GM04503 (cell line): ENCODE measurements at places on chromosomes 3 and 15.

DNA sequence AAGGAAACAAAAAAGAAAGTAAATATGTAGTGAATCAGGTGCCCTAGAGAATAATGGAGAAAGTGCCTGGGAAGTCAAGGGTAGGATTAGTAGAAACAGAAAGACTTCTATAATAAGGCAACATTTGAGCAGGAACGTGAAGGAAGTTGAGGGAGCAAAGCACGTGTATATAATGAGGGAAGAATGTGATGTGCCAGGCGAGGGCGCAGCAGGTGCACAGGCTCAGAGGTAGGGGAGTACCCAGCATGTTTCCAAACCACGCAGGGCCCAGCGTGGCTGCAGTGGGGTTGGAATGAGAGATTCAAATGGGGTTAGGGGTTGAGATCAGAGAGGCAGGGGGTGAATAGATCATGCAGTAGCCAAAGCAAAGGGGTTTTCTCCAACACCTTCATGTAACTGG, 91.9 kb upstream of the VGLL4 start:
- no peak for DNase-seq

- no peak for DNase-seq
Measured at GRCh38 chr3:183212096-183212495, 41.0 kb upstream of the B3GNT5 start.

DNA sequence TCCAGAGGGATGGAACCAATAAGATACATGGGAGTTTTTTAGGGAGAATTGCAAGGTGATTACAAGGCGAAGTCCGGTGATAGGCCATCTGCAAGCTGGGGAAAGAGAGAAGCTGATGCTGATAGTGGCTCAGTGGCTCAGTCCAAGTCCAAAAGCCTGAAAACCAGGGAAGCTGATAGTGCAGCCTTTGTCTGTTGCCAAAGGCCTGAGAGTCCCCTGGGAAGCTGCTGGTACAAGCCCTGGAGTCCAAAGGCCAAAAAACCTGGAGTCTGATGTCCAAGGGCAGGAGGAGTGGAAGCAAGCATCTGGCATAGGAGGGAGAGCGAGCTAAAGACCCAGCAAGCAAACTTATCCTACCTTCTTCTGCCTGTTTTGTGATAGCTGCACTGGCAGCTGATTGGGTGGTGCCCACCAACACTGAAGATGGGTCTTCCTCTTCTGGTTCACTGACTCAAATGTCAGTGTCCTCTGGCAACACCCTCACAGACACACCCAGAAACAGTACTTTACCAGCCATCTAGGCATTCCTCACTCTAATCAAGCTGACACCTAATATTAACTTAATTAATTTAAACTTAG, 16.7 kb downstream of the TFG start:
- DNase-seq = no peak

DNA sequence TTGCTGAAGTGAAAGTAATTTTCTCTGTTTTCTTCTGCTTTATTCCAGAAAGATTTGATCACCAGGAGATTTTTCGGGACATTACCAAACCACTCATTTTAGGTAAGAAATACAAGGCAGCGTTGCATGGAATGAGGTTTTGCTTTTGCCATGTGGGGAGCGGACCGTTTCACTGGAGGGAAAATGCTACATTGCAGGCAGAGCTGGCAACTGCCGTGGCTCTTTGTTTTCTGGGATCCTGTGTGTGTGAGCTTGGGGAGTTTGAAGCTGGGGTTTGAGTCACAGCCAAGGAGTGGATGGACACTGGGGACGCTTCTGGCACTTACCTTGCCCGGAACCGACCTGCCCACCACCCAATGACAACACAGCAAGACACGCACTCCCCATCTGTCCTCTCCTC, 109.9 kb downstream of the APBA2 start:
- DNase-seq = no peak

DNA sequence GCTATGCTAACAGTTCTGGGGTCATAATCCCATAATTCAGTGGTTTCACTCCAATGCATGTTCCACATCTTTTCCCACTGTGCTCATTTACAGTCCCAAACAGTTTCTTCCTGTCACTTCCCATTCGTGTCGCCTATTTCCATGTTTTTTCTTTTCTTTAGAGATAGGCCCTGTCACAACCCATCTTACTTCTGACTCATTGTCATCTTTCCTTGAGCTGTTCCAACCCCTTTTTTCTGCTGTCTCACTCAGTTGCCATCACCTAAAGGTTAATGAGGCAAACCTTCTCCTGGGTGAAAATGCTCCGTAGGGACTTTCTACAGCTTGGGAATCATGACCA, 814.5 kb downstream of the VGLL3 start:
- no peak for DNase-seq

DNA sequence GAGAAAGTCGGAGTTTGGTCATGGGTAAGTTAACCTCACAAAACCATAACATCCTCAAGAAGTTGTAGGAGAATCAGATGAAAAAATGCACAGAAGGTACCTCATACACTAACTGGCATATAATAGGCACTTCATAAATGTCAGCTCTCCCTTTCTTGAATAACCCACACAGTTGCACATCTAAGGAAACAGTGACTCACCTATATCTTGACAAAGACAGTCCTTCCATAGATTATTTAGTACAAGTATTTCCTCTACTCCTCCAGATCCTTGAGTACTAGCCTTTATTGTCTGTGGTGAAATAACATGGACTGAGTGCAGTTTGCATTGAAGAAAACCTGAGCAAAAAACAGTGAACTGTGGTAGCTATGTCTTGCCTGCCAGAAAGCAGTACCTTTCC, 46.6 kb downstream of the MAGI1 start:
- DNase-seq = no peak

GRCh38 chr3:53346514-53346913, 829 bp downstream of the DCP1A start:
- DNase-seq = no peak

- no peak for DNase-seq
Measured at GRCh38 chr3:134085034-134085775, 55.5 kb upstream of the SLCO2A1 start.

DNA sequence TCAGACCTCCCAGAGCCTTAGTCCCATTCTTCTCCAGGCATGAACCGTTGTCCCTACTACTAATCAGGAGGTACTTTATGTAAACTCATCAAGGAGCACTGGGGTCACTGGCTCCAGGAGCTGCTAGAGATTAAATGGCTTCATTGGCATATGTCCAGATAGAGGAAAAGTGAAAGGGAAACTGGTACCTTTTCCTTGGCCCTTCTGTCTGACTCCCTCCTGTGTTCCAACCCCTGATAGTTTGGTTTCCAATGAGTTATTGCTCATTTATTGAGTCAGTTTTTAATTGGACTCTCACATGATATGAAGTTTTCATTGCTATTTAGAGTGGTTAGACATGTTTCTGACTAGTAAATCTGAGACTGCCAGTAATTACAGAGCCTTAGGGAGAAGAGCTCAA, 130.5 kb upstream of the BFSP2 start:
- no peak for DNase-seq

DNA sequence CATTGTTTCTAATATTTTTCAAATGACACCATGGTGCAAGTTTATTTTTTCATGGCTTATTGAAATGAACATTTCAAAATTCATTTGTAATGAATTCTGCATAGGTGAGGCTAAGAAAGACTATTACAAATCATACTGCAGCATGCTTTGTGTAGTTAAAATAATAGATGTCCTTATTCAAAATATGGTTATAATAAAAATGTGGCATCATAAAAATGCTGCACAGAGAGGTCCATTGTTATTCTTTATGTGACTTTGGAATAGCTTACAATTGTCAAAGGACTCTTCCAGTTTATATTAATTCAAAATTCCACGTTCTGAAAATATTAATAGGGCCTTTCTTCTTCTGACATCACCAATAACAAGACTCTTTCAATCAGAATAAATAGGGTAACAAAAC, 222.7 kb downstream of the GAP43 start:
- DNase-seq = no peak

GRCh38 chr3:63662500-63662899, 10.0 kb downstream of the SNTN start:
- DNase-seq = no peak

GRCh38 chr15:40398413-40398873, 7.2 kb upstream of the IVD start:
- no peak for DNase-seq

GRCh38 chr15:22259881-22260421, 179.6 kb downstream of the OR4M2 start:
- DNase-seq = no peak

DNA sequence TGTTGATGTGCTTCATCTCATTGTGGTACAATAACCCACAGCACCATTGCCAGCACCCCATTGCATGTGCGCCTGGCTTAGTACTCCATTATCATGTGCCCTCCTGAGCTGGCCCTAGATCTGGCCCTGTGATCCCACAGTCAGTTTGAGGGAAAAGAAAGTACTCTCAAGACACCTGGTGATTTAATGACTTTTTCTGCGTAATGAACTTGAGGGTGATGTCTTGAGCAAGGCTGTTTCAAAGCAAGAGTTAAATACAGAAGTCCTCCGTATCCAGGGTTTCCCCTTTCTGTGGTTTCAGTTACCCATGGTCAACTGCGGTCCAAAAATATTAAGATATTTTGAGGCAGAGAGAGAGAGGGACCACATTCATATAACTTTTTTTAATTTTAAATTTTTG, 16.3 kb downstream of the C3orf20 start:
- DNase-seq = no peak

GRCh38 chr3:195531683-195532082, 11.4 kb downstream of the PPP1R2 start:
- no peak for DNase-seq

GRCh38 chr3:99768126-99768525, 49.5 kb upstream of the CMSS1 start:
- DNase-seq = no peak

DNA sequence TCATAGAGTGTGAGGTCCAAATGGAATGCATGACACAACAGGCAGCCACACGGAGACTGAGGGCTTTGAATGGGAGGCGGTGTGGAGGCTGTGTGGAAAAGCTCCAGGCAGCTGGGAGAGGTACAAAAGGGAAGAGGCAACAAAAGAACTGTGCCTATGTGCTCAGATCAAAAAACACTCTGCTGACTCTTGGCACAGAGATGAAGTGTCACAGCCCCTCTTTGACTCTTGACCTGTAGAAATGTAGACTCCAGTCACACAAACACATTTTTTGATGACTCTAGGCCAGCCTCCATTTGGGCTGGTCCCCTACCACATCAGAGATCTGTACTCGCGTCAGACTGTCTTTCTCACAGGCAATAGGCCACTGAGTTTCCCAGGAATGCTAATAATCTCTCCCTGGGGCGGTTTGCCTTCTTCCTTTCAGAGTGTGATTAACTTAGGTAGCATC, 456.0 kb downstream of the TUSC7 start:
- peak; percentile 3 for DNase-seq

GRCh38 chr15:44718180-44718926, 7.0 kb downstream of the B2M start:
- DNase-seq = no peak

DNA sequence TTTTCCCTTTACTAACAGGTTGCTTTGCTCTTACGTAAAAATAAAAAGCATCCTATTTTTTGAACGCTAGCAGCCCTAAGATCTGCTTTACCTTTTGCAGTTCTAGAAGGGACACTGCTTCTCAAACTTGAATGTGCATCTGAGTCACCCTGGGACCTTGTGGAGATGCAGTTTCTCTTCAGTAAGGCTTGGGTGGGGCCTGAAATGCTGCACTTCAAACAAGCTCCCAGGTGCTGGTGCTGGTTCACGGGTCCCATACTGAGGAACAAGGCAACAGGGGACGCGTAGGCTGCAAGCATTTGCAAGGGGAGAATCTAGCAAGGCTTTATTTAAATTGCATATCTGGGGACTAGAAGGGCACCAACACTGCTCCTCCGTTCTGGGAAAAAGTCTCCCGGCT, 30.0 kb downstream of the MB21D2 start:
- no peak for DNase-seq
